ENCODE measurements at places on chromosomes 3 and 15.

DNA sequence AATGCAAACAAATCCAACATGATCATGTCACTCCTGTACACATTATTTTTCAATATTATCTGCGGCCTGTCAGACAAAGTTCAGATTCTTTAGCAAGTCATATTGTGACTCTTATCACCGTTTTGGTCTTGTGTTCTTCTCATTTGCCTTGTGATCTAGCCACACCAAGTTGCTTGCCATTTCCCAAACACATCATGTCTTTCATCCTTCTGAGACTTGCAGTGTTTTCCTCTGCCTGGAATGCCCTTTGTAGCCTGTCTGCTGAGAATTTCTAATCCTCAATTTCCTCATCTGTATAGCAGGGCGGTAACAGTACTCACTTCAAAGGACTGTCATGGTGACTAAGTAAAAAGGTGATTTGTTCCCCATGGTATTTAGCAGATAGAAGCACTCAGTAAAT lies 135.0 kb downstream of the GREM1 start:
- no peak for DNase-seq

DNA sequence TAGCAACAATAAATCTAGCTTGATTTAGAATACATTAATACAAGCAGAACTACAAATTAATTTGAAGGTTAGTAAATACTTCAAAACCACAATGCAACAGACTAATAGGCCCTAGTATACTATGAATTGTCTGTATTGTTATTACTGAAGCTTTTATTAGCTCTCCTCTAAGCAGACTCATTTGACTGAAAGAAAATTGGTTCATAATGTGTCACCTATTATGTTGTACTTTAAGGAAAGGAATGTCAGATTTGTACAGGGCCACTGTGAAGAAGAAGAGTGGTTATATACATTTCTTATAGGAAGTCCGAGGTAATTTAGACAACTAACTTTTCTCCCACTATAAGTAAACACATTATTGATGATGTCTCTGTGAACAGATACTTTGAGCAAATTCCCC lies 954.5 kb downstream of the ZPLD1 start:
- DNase-seq, result no peak

- DNase-seq, result no peak
These were observed 114.4 kb upstream of the TPRG1 start for GRCh38 chr3:189057369-189057768.

DNA sequence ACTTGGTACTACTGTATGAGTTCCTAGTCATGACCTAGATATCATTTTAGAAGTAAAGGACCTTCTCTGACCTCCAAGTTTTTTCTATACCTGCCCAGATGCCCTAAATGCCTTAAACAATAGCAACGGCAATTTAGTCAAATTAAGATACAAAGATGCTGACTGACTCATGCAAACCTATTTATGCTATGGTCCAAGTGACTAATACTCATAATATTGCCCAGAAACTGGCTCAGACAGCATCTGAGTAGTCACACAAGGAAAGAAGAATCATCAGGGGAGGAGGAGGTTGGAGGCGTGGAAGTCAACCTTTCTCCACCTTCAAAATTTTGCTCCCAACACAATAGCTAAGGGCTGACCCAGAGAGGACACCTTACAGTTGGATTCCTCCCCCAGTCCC lies 6.8 kb downstream of the FYCO1 start:
- no peak for DNase-seq
